ENCODE measurements at places on chromosomes 2 and 18.
A peak's percentile ranks its signal among the peaks of the same experiment; 100 is the strongest.

DNA sequence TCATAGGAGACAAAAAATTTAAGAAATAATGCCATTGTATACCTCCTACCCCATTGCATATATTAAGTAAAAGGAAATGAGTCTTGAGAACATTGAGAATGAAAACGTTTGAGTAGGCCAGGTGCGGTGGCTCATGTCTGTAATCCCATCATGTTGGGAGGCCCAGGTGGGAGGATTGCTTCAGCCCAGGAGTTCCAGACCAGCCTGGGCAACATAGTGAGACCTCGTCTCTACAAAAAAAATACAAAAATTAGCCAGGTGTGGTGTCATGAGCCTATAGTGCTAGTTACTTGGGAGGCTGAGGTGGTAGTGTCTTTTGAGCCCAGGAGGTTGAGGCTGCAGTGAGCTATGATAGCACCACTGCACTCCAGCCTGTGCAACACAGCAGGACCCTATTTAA, 107.7 kb upstream of the MGAT5 start:
- DNase-seq: no peak

GRCh38 chr2:160252900-160253299, 52.8 kb upstream of the ITGB6 start:
- DNase-seq: no peak

GRCh38 chr18:77095391-77096371, 36.9 kb downstream of the MBP start:
- no peak for DNase-seq

GRCh38 chr18:77102259-77103040, 30.1 kb downstream of the MBP start:
- DNase-seq: peak; percentile 28

DNA sequence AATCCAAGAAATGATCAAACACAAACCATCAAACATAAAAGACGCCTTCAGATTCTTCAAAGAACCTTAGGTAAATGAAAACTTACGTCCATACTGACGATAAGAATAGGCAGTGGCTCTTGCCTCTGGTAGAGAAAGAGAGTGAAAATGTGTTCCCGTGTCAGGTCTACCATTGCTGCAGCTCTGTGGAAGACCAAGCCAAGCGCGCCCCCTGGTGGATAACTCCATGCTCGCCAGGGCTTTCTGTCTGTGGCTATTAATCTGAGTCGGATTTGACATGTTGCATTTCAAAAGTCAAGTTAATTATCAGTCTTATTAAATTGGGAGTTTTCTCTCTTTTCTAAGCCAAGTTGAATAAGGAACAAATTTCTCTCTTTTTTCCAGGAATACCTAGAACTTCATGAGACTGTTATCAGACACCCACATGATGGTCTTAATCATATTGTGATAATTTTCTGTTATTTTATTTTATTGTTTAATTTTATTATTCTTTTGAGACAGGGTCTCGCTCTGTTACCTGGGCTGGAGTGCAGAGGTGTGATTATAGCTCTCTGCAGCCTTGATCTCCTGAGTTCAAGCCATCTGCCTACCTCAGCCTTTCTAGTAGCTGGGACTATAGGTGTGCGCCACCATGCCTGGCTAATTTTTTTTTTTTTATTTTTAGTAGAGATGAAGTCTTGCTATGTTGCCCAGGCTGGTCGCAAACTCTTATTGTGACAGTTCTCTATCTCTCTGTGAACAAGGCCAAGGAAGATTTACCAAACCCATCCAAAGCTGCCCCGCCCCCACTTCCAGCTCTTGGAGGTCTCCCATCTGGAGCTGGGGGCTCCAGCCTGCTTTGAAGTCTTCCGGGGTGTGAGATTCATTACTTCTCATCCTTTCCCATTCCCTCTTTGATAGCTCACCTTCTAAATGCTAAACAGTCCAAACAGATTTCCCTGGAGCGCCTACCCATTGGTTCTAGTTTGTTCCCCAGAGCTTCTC, 15.8 kb upstream of the ZAP70 start:
- peak; percentile 97 for DNase-seq

DNA sequence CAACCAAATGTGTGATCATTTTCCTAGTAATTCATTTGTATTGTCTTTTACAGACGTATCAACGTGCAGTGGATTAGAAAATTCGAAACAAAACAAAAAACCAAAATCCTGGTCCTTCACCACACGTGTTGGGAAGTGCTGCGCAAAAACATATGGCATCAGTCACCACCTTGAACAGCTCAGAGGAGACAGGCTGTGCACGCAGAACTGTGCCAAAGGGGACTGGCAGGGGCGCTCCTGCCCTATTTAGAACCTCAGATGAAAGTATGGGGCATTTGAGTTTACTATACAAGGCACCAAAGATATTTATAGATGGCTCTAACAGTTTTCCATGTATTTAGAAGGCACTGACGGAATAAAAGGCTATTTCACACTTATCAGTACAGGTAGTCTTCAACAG, 42.3 kb downstream of the NOL10 start:
- no peak for DNase-seq

GRCh38 chr2:188079196-188079595, 212.5 kb upstream of the GULP1 start:
- no peak for DNase-seq

GRCh38 chr2:120110507-120110906, 97.6 kb downstream of the EPB41L5 start:
- DNase-seq: no peak

GRCh38 chr18:13019301-13019700, 28.1 kb downstream of the CEP192 start:
- DNase-seq: no peak

DNA sequence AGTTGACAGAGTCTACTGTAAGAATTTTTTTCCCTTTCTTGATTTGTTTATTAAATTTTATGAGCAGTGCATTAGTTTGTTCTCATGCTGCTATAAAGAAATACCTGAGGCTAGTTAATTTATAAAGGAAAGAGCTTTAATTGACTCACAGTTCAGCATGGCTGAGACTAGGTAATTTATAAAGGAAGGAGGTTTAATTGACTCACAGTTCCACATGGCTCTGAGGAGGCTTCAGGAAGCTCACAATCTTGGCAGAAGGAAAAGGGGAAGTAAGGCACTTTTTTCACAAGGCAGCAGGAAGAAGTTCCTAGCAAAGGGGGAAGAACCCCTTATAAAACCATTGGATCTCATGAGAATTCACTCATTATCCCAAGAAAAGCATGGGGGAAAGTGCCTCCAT, 191.4 kb upstream of the VRK2 start:
- no peak for DNase-seq

GRCh38 chr2:73939419-73939818, 12.7 kb downstream of the DGUOK start:
- DNase-seq: peak; percentile 76

All from activated naive CD4-positive, alpha-beta T cell treated with anti-CD3 and anti-CD28 coated beads for 36 hours (primary cell).